ENCODE measurements at places on chromosomes 5 and 9.

DNA sequence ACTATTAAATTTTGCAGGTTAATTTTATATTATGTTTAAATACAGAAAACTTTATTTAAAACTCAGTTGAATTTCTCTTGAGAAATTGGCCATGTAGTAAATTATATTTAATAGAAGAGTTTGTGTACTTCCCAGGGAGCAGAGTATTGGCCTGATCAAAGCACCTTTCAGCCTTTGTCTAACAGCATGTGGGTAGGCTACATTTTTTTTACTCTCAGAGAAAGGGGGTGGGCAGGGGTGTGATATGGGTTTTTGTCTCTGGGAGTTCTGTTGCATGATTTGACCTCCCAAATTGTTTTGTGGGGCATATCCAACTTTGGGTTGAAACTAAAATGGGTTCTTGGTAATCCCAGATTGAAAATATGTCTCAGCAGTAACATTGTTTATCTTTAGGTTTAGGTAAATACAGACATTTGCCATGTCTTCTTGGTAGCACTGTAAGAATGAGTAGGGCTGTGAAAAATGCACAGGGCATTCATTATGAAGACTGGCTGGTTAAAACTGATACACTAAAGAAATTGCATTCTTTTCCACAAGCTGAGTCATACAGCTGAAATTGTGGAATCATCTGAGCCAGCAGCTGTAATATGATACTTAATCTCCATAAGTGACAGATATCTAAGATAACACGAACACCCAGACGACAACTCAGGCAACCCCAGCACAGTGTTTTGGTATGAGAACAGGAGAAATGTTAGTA is 75.4 kb upstream of the CDKN2B start:
- no peak for DNase-seq

DNA sequence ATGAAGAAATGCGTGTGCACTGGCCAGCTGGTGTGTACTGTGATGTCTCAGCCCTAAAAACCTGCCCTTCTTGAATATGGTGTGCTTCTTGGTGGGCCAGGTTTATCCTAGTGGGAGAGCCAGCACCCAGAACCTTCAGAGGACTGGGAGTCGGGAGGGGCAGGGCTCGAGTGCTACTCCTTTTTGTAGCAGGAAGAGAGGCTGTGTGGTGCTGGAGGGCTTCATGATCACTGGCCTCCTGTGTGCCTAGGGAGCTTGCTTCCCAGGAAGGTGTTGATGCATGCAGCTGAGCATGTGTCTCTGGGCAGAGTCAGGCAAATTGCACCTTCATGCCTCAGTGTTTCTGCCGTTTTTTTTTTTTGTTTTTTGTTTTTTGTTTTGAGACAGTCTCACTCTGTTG is 20.0 kb downstream of the PHF2 start:
- no peak for DNase-seq

GRCh38 chr9:89536145-89536574 is 38.2 kb upstream of the SEMA4D start:
- no peak for DNase-seq

DNA sequence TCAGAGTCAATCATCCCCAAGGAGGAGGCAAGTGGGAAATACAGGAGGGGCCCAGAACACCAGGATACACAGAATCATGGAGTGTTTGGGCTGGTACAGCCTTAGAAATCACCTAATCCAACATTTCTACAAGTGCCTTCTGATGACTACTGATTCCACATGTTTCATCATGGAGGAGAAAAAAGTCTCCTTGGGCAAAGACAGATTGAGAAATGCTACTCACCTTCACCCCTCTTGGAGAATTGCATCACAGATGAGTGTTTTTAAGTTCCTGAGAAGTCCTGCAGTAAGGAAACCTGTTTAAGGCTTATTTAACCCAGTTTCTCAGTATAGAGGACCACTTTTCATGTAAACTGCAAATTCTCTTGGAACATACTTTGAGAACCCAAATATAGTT is 2.2 kb upstream of the SLIT3 start:
- no peak for DNase-seq

- no peak for DNase-seq
Measured at GRCh38 chr5:81950996-81951395, 20.8 kb upstream of the ATG10 start.

GRCh38 chr5:132470596-132470995 is 20.0 kb downstream of the IRF1 start:
- DNase-seq = no peak
